ENCODE measurements at places on chromosomes 12 and 14. TPM values are rescaled to one million over a fixed set of nuclear protein-coding genes. Genes with fewer than 3 reads are reported as not detected.

FSCB gene
- total RNA-seq, result not detected

TRAFD1 gene
- 22.7 TPM for total RNA-seq

SLC25A47 gene
- not detected for total RNA-seq

TEX22 gene
- total RNA-seq, result 0.09 TPM

PTGER2 gene
- total RNA-seq, result not detected

RND1 gene
- total RNA-seq, result 1.5 TPM

LALBA gene
- total RNA-seq, result not detected

PLCZ1 gene
- not detected for total RNA-seq

NEUROD4 gene
- total RNA-seq, result not detected
